ENCODE measurements at places on chromosomes 16 and 17.

- DNase-seq, result peak; percentile 50
Measured at GRCh38 chr16:4116325-4117249, at the start of gene ADCY9. Gene ADCY9, minus strand, starts transcription at chr16:4116442. Its CDS starts 1,000 bp downstream, at chr16:4115442.

- no peak for DNase-seq
Measured at GRCh38 chr16:68711421-68712139, 25.5 kb upstream of the CDH1 start.

DNA sequence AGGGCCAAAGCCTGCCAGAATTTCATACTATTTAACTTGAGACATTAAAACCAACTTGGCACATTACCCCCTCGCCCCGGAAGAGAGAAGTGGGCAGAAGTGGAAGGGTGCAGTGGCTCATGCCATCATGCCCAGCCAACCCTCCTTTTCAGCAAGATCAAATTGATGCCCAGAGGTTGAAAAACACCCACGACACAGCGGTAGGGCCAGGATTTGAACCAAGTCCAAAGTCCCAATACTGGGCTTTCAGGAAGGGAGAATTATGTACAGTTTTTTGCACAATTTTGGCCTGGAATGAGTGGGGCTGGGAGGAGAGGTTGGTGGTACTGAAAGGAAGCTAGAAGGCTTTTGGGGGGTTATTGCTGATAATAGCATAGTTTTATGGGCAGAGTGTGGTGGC, 11.0 kb downstream of the PDP2 start:
- DNase-seq, result no peak

GRCh38 chr16:24125214-24125613, 130.9 kb upstream of the CACNG3 start:
- DNase-seq, result no peak

DNA sequence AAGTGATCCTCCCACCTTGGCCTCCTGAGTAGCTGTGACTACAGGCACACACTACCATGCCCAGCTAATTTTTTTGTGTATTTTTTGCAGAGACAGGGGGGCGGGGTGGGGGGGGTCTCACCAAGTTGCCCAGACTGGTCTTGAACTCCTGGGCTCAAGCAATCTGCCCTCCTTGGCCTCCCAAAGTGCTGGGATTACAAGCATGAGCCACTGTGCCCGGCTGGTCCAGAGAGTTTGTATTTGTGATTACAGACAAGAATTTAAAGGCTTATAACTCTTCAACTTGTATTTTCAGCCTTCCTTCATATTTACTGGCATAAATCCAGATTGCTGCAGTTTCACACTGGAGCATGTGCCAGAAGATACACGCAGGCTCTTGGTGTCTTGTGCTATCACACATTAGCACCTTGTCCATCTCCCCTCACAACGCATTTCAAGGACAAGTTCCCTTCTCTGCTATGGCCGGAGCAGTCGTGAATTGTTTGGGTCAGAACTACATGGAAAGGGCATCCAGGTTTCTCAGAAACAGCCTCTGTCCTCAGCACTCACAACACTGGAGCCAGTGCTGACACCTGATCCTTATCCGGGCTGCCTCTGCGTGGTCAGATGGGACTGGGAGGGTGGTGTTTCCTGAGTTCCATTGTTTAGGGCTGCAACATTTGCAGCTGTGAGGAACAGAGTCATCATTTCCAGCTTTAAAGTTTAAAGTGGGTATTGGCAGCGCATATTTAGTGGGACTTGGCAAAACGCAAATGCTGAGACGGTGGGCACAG, 28.1 kb downstream of the WSCD1 start:
- DNase-seq, result no peak

DNA sequence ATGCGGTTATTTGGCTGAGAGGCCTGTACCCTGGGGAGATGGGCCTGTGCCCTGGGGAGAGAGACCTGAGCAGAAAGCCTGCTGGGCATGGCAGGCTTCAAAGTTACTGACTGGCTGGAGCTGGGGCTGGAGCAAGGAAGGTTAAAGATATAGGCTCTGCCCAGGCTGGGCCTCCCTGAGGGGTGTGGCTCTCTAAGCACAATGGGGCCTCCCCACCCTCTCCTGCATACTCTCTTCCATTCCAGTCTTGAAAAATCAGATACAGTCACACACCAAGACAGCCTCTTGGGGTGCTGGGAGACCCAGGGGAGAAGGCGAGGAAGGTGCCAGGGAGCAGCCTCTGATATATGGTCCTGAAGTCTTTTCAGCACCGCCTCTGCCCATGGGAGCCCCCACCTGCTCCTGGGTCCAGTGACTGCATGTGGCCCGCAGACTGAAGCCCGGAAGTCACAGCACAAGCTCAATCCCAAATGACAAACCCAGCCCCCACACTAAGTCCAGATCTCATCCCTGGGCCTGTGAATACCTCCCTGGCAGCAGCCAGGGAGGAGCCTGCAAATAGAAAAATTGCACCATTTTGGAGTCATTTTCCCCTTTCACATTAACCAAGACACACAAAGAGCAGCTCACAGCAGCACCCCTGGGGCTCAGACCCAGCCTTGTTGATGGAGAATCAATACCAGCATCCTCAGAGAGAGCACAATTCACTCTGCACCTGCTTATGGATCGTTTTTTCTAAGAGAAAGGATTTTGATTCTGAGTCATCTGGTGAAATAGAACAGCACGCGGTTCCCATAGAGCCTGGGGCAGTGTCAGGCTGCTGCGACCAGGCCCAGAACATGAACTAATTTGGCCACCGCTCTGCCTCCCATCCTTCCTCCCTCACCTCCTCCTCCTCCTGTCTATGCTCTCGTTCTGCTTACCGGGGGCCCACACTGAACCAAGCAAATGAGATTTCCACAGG, 25.6 kb upstream of the CACNG1 start:
- no peak for DNase-seq

- DNase-seq, result peak; percentile 21
Measured at GRCh38 chr16:55703003-55704001, 47.5 kb downstream of the SLC6A2 start.

GRCh38 chr17:58303971-58304749, 23.4 kb upstream of the MPO start:
- DNase-seq, result peak; percentile 5

- DNase-seq, result no peak
Measured at GRCh38 chr16:89190150-89190958, 10.0 kb downstream of the SLC22A31 start.

DNA sequence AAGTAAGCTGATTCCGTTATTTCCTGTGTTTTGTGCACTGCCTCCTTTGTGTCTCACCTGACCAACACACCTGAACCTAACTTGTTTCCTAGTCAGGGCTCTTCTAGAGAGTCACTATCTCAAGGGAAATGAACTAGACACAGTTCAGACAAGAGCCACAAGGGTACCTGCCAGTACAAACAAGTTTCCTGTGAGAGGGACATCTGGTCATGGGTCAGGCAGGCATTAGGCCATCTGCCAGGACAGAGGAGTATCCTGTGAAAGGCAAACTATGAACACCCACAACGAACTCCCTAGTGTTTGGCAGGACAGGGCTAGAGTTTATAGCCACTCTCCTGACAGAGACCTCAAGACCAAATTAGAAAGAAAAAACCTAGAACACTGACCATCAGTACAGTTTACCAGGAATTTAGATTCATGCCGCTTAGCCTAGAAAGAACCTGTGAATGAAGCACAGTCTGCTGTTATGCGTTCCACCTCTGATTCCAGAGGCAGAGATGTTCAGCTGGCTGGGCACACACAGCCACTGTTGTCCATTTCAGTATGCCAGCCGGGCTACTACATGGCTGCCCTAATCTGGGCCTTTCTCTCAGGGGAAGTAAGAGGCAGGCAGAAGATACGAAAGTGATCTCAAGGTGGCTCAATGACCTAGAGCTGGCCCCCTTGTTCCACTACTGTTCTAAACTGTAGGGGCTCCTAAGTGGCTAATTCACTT, 20.7 kb upstream of the GLG1 start:
- no peak for DNase-seq

- DNase-seq, result no peak
Measured at GRCh38 chr16:745739-746138, 4.9 kb upstream of the CIAO3 start.

- DNase-seq, result peak; percentile 56
Measured at GRCh38 chr17:81898029-81898866, 3.8 kb upstream of the NPB start.
